ENCODE measurements at places on chromosomes 13 and 19.
A peak's percentile ranks its signal among the peaks of the same experiment; 100 is the strongest.

DNA sequence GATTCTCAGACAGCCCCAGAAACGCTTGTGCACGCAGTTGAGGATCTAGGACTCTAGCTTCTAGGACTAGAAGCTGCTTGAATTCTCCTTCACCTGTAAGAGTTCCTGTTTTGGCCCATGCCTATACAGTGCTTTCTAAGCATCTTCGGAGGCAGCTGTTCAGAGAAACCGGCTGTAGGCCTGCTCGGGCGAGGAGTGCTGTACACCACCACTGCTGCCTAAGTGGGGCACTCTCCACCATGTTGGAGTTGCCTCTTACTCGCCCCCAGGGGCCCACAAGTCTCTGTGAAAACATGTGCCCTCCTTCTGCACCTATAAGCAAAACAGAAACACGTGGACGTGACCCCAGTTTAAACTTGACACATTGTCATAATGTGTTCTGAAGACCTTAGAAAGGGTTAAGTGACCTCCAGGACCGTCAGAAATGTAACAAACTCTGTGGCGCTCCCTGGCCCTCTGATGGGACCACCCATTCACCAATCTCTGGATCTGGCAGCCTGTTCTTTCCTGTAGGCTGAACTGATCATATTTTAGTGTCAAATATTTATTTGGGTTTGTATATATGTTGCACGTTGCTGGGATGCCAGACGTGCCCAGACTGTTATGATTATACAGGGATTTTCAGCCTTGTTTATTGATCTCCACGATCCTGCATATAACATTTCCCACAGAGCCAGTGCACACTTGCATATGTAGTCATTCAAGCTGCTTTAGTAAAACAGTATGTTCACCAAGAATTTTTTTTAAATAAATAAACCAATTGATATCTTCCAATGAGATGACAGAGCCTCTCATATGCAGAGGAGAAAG is 60.8 kb downstream of the C13orf42 start:
- DNase-seq: no peak

- no peak for DNase-seq
Measured at GRCh38 chr19:53109527-53109926, 6.3 kb upstream of the ZNF160 start.

DNA sequence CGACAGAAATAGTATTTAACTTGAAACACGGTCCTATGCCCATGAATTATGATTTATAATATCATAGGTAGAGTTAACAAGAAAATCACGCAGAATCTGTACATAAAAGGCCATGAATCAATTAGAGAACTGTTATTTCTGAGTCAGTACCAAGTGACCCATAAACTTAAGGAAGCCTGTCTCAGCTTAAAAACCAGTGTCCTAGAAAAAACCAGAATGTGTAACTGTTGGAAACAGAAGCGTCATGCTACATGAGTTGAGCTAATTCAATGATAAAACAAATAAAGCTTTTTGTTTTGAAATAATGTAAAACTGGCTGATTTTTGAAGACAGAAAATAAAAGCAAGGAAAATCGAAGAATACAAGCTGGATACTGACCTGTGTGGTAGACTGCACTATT is 34.8 kb upstream of the SGCG start:
- DNase-seq: no peak

DNA sequence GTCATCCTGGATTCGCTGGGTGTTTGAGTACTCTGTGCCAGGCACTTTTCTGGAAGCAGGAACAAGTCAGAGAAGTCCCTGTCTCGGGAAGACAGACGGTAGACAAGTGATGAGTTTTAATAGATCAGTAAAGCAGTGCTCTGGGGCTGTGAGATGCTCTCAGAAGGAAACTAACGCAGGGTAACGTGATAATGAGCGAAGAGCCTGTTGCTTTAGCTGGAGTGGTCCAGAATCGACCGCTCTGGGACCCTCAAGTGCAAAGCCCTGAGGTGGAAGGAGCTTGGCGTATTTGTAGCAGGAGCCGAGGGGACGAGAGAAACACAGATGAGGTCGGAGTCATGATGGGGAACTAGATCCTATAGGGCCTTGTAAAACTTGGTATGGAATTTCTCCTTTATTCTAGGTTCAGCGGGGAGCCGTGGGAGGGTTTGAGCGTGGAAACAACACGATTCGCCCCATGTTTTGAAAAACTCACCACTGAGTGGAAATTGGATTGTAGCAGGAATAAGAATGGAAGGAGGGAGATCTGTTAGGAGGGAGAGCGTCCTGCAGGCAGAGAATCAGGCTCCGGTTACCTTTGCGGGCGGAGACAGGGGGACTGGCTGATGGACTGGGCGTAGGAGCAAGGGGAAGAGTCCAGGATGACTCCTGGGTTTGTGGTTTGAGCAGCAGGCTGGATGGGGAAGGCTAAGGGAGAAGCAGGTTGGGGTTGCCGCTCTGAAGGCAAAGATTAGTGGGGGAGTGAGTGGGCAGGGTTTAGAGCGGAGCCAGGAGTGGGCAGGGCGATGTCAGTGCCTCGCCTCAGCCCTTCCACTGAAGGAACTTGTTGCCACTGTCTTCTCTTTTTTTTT is 763 bp downstream of the POLD1 start:
- DNase-seq: peak; percentile 31

GRCh38 chr13:80070024-80070703 is 270.8 kb downstream of the SPRY2 start:
- DNase-seq: no peak

GRCh38 chr19:48780631-48781391 is 25.5 kb downstream of the FGF21 start:
- peak; percentile 46 for DNase-seq

GRCh38 chr13:41613471-41613870 is 156.1 kb downstream of the RGCC start:
- DNase-seq: no peak

DNA sequence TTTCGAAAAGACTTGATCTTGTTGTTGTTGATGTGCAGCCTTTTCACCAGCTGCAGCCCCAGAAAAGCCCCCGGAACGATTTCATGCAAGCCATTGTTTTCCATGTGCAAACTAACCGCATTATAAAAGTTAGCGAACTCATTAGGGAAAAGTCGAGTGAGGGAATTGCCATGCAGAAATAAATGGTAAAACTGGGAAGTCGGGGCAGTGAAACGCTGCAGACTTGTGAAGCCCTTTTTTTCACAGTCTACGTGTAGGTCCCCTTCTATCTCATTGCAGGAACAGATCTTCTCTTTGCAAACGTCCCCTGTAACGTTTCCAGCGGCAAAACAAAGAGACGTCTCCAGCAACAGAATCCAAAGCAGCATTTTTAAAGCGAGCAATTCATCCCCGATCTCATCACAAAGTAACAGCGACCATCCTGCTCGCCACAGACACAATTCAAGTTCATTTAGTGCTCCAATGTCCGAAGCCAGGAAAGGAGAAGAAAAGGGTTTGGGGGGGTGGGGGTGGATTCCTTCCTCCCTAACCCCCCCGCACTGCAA is 1.1 kb downstream of the SLITRK1 start:
- no peak for DNase-seq

- no peak for DNase-seq
Measured at GRCh38 chr13:79477968-79478367, 3.0 kb upstream of the NDFIP2 start.

DNA sequence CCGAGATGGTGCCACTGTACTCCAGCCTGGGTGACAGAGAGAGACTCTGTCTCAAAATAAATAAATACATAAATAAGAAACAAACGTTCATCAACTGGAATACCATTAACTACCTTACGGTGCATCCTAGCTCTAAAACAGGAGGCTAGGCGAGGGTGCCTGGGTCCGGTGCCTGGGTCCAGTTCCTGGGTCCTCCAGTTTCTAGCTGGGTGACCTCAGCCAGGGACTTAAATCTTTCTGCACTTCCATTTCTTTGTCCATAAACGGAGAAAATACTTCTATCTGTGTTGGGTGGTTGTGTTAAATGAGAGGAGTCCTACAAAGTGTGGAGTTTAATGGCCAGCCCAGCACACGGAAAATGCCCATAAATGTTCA is 34.0 kb downstream of the RFX2 start:
- no peak for DNase-seq

- no peak for DNase-seq
Measured at GRCh38 chr13:51688937-51689662, 104.8 kb downstream of the WDFY2 start.
